AG20443 (cell line): ENCODE measurements at places on chromosomes 16 and 17.

- DNase-seq = no peak
Measured at GRCh38 chr17:44130693-44131349, 7.4 kb upstream of the HDAC5 start.

- DNase-seq = no peak
Measured at GRCh38 chr17:63505341-63505740, 17.8 kb upstream of the KCNH6 start.

- DNase-seq = no peak
Measured at GRCh38 chr17:47278561-47278960, 24.9 kb downstream of the ITGB3 start.

- no peak for DNase-seq
Measured at GRCh38 chr16:16197966-16198365, 25.3 kb downstream of the ABCC6 start.
